ENCODE measurements at places on chromosomes 7 and 10.

DNA sequence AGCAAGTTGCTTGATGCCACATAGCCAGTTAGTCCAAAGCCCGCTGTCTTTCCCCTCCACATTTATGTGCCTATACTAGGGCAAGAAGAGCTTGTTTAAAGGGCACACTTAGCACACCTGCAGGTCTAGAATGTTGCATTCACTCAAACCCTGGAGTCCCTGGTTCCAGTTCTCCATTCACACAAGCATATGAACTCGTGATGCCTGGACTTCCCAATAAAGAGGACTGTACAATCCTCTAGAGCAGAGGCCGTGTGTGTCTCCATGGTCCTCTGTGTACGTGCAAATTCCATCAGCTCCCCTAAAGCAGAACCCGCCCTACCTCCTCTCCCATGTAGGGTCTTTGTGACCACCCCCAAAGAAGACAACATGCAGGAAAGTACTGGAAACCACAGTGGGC is 3.0 kb upstream of the SH3PXD2A start:
- DNase-seq: no peak

GRCh38 chr7:3057066-3057420 is 13.4 kb upstream of the CARD11 start:
- DNase-seq: peak; percentile 58

DNA sequence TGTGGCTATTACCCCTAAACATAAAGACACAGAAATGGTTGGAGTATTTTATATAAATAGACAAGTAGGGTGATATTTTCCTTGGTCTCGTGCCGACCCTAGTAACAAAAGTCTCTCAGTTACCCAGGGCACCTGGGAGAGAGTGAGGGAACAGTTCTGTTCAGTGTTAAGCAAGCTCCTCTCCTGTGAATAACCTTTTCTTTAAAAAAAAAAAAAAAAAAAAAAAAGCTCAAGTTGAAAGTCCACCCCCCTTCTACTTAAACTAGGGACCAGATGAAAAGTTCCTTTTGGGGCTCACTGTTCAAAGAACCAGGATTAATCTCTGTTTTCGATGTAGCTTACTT is 636.9 kb upstream of the GALNT17 start:
- DNase-seq: no peak

GRCh38 chr7:24842449-24843241 is 85.4 kb upstream of the GSDME start:
- peak; percentile 12 for DNase-seq

DNA sequence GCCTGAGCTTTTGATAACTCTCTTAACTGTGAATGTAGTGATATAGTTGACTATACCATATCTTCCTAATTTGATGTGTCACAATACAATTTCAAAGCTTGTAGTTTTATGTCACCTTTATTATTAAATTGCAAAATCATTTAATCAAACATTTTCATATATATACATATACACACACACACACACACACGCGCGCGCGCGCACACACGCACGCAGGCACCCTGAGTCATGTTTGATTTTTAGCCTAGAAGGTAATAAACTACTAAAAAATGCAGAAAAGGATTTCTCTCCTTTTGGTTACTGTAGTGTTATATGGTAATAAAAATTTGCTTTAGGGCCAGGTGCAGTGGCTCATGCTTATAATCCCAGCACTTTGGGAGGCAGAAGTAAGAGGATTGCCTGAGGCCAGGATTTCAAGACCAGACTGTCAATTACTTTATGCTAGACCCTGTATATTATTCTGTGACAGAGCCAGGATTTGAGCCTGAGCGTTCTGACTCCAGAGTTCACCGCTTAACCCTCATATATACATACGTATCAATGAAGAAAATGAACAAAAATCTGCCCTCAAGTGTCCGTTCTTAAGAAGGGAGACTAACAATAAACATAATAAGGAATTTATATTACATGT is 89.6 kb downstream of the PODXL start:
- DNase-seq: no peak

- no peak for DNase-seq
Observed at GRCh38 chr10:122855745-122856144, 10.1 kb upstream of the CUZD1 start.

- DNase-seq: no peak
Observed at GRCh38 chr10:114309364-114309651, 70.3 kb downstream of the VWA2 start.

DNA sequence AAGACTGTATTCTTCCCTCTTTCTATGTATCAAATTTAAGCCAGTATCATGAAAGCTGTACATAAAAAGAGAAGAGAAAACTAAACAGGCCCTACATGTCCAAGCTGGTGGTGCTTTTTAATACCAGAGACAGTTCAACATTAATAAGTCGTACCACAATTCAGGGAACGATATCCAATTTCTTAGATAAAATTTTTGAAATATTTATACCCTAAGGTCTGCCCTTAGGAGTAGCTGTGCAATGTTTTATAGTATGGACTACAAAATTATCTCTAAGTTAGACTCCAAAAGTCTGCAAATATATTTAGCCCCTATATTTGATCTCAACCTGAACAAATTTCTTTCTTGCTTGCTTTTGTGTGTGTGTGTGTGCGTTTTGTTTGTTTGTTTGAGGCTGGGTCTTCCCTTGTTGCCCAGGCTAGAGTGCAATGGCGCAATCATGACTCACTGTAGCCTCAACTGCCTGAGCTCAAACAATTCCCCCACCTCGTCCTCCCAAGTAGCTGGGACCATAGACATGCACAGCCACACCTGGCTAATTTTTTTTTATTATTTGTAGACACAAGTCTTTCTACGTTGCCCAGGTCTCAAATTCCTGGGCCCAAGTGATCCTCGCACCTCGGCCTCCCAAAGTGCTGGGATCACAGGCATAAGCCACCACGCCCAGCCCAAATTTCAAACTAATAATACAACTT is 13.2 kb downstream of the ARHGAP19 start:
- DNase-seq: no peak
